Calu3 (cell line): ENCODE measurements at places on chromosomes 12 and 14.

DNA sequence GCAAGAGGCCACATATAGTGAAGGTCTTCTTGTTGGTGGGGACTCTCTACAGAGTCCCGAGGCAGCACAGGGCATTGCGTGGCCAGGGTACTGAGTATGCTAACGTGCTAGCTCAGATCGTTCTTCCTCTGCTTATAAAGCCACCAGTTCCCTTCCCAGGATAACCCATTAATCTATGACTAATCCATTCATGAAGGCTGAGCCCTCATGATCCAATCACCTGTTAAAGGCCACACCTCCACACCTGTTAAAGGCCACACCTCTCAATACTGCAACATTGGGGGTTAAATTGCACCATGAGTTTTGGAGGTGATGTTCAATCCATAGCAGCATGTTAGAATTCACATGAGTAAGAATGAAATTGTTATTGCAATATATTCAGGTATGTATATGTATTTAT is 12.8 kb upstream of the YARS2 start:
- H3K27me3 ChIP-seq: no peaks in the 10 kb centered on the region
- H3K4me3 ChIP-seq: no peak overlapping the region
- no peaks in the 10 kb centered on the region for H3K4me1 ChIP-seq
- H3K27ac ChIP-seq: no peak overlapping the region
- no peaks in the 10 kb centered on the region for H3K36me3 ChIP-seq

DNA sequence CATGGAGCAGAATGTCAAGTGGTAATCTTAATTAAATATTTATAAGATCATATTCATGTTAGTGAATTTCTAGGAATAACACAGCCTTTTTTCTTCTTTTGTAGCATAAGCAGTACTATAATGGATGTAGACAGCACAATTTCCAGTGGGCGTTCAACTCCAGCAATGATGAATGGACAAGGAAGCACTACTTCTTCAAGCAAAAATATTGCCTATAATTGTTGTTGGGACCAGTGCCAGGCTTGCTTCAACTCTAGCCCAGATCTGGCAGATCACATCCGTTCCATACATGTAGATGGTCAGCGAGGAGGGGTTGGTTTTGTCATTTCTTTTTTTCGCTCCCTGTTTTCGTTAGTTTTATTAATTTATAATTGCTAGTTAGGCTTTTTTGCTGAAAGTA is 23.1 kb downstream of the AEBP2 start:
- H3K27ac ChIP-seq: no peak overlapping the region
- no peak overlapping the region for H3K4me3 ChIP-seq
- no peaks in the 10 kb centered on the region for H3K27me3 ChIP-seq
- DNase-seq: no peak
- no peaks in the 10 kb centered on the region for H3K4me1 ChIP-seq

DNA sequence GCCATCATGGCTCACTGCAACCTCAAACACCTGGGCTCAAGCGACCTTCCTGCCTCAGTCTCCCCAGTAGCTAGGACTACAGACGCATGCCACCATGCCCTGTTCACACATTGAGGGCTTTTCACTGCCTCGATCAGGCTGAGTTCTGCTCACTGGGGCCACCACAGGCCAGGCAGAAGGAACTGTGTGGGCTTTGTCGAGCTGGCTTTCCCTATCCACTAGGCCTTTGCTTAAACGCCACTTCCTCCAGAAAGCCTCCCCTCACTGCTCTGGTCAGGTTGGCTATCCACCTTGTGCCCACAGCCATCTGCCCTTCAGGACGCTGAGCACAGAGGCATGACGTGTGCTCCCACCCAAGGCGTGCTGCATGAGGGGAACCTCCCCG is 45.2 kb downstream of the MLXIP start:
- peaks cover 26% of the 10 kb centered on the region for H3K4me1 ChIP-seq
- H3K4me3 ChIP-seq: no peak overlapping the region
- no peak for DNase-seq
- no peaks in the 10 kb centered on the region for H3K27me3 ChIP-seq
- peak overlapping the region; percentile 1 for H3K27ac ChIP-seq

DNA sequence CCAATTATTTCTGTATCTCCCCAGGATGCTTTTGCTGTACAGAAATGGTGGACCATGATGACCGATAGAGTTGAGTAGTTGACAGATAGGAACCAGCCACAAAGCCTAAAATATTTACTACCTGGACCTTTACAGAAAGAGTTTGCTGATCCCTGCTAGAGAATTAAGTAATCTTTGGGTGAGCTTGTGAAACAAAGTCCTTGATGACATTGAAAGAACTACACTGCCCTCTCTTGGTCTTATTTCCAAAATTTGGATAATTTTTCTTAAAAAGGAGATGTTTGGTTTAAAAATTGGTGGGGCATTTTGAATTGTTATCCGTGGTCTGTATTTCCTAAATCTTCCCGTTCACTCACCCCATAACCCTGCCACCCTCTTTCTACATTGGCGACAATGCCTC is 13.7 kb upstream of the TCTN1 start:
- DNase-seq: no peak
- H3K27ac ChIP-seq: peak overlapping the region; percentile 27
- H3K27me3 ChIP-seq: no peaks in the 10 kb centered on the region
- peaks cover 8% of the 10 kb centered on the region for H3K4me1 ChIP-seq

DNA sequence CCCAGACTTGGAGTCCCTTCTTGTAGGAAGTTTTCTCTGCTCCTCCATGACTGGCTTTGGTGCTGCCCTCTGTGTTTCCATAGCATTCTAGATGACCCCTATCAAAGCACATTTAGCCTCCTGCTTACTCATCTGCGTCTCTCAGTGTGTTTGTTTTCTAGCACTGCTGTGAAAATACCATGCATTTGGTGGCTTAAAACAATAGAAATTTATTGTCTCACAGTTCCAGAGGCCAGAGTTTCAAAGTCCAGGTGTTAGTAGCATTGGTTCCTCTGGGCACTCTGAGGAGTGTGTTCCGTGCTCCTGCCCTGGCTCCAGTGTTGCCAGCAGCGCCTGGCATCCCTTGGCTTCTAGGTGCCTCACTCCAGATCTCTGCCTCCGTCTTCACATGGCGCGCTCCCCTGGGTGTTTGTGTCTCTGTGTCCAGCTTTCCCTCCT is 86.1 kb downstream of the CACNA1C start:
- H3K4me3 ChIP-seq: no peak overlapping the region
- H3K4me1 ChIP-seq: no peaks in the 10 kb centered on the region
- H3K27ac ChIP-seq: no peak overlapping the region
- H3K27me3 ChIP-seq: peaks cover 32% of the 10 kb centered on the region
- no peaks in the 10 kb centered on the region for H3K36me3 ChIP-seq
- no peak for DNase-seq

DNA sequence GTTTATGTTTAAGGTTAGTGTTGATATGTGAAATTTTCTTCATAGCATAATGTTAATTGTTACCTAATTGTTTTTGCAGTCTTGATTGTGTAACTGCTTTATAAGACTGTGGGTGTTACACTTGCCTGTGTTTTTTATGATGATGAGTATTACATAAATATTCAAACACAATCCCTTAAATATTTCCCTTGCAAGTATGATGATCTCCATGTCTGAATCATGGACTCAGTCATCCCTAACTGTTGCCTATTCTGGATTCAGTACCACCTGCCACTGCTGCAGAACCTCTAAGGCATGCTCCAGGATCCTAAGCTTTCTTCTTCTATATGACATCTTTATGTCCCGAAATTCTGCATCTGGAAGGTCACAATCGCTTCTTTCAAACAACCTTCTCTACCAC is 246.3 kb upstream of the CLEC14A start:
- no peak for DNase-seq
- peaks cover 12% of the 10 kb centered on the region for H3K27me3 ChIP-seq
- no peaks in the 10 kb centered on the region for H3K36me3 ChIP-seq
- no peak overlapping the region for H3K4me3 ChIP-seq

DNA sequence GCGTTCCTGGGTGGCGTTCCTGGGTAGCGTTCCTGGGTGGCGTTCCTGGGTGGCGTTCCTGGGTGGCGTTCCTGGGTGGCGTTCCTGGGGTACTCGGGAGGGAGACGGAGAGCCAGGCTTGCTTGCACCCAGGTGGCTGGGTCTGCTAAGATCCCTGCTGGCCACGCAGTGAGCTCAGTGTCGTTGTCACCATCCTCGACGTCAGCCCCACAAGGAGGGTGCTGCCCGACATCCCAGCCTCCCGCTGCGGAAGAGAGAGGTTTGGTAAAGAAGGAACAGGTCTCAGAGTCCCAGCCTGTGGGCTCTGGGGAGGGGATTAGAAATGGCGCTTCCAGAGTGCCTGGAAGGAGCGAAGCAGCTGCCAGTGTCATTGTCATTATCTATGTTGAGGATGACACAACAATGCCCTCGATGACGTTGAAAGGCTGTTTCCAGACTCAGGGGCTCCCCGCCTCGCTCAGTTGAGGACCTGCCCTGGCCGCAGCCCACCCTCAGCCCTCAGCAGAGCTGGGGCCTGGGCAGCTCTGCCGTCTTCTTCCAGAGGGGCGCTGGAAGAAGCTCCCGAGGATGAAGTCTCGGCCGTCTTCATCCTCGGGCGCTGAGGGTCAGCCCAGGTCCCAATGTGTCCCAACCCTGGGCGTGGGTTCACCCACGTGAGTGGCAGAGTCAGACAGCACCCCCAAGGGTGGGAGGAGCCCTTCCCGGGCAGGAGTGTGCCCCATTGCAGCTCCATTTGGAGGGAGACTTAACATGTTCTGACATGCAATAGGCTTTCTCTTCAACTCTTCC is 328.8 kb downstream of the ADGRD1 start:
- peaks cover 51% of the 10 kb centered on the region for H3K27me3 ChIP-seq
- H3K36me3 ChIP-seq: no peaks in the 10 kb centered on the region
- H3K4me3 ChIP-seq: no peak overlapping the region
- H3K4me1 ChIP-seq: peaks cover 8% of the 10 kb centered on the region

DNA sequence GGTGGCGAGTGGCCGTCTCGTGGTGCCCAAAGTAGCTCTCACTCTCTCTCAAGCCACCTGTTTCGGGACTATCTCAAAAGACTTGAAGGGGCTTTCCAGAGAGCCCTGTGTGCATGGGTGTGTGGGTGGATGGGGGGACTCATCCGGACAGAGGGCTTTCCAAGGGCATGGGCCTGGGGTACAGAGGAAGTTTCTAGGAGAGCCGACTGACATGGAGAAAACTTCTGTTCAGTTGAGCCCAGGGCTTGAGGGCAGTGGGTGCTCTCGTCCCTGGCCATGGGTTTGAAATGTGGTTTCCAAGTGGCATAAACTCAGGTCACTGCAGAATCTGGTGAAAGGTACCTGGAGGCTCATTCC is 47.4 kb upstream of the MEG3 start:
- DNase-seq: no peak
- H3K36me3 ChIP-seq: peaks cover 5% of the 10 kb centered on the region
- no peak overlapping the region for H3K4me3 ChIP-seq

DNA sequence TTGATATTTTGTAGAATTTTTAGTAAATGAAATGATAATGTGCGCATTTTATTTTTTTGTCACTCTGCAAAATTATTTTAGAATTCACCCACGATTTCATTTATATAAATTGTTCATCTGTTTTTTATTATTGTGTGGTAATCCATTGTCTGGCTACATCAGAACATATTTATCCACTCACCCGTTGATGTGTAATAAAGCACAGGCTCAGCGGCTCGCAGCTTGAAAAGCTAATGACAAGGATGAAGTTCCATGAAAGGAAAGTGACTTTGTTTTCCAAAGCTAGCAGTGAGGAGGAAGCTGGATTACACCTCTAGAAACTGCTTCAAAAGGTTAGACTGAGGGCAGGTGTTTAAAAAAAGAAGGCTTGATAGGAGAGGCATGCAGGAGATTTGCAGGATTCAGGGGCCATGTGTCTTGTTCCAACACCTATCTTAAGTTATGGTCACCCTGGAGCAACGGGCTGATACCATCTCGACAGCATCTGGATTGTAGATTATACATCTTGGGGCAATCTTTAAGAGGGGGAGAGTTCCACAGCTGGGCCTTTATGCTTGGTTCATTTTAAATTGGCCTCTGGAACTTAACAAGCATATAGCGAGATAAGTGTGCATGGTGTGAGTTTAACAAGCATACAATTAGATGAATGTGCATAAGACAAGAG is 194.1 kb downstream of the TMTC3 start:
- H3K36me3 ChIP-seq: no peaks in the 10 kb centered on the region
- H3K4me1 ChIP-seq: peaks cover 24% of the 10 kb centered on the region
- H3K27ac ChIP-seq: no peak overlapping the region

- no peak for DNase-seq
- H3K27me3 ChIP-seq: no peaks in the 10 kb centered on the region
- H3K4me1 ChIP-seq: no peaks in the 10 kb centered on the region
Observed at GRCh38 chr12:90896164-90896563, 58.8 kb downstream of the CCER1 start.
